Glutamatergic neuron (in vitro differentiated cells): ENCODE measurements at places on chromosomes 12 and 14.

GRCh38 chr12:66352197-66352596 is 49.9 kb downstream of the HELB start:
- DNase-seq = peak; percentile 69

GRCh38 chr12:87405918-87406317 is 623.3 kb downstream of the C12orf50 start:
- DNase-seq = no peak

- DNase-seq = no peak
These were observed 14.7 kb downstream of the TMPO start for GRCh38 chr12:98530068-98530467.

DNA sequence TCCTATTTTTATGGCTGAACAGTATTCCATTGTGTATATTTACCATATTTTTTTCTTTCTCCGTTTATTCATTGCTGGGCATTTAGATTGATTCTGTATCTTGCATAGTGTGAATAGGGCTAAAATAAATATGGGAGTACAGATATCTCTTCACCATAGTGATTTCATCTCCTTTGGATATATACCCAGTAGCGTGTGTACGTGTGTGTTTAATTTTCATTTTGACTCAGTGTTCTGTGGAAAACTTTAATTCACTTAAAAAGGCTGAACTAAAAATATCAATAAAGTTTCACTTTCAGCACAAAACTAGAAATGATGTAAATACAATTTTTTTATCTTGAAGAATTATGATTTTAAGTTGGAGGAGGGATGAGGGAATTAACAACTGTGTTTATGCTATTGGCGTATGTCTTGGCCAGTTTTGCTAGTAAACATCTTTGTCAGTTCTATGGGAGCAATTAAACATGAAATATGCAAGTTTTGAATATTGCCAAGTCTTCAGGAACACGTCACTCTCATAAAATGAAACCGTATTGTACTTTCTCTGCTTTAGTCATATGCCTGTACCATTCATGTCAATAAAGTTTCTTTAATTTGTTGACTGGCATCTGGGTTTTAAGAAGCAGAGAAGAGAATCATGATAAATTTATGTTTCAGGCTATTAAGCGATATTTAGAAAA is 99.8 kb downstream of the PTGER2 start:
- no peak for DNase-seq

GRCh38 chr12:111816065-111816615 is 25.9 kb upstream of the MAPKAPK5 start:
- no peak for DNase-seq

DNA sequence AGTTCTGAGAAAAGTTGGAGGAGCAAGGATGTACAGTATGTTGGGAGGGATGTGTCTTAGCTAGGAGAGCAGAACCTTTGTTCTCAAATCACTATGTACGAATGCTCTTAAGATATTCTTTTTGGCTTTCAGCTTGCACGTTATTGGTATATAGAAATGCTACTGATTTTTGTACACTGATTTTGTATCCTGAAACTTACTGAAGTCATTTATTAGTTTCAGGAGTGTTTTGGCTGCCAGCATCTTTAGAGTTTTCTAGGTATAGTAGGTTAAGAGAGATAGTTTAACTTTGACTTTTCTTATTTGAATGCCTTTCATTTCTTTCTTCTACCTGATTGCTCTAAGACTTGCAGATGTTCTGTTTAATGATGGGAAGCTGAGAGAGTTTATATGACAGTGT is 442.8 kb upstream of the FBXO33 start:
- DNase-seq = no peak

GRCh38 chr12:54949073-54949711 is 35.4 kb downstream of the TESPA1 start:
- DNase-seq = no peak

- no peak for DNase-seq
These were observed 1276.3 kb downstream of the TMEM121 start for GRCh38 chr14:106802413-106803364.

GRCh38 chr12:73514672-73515071 is 1023.0 kb upstream of the ATXN7L3B start:
- DNase-seq = no peak

GRCh38 chr12:92676710-92677109 is 26.1 kb upstream of the PLEKHG7 start:
- DNase-seq = no peak

DNA sequence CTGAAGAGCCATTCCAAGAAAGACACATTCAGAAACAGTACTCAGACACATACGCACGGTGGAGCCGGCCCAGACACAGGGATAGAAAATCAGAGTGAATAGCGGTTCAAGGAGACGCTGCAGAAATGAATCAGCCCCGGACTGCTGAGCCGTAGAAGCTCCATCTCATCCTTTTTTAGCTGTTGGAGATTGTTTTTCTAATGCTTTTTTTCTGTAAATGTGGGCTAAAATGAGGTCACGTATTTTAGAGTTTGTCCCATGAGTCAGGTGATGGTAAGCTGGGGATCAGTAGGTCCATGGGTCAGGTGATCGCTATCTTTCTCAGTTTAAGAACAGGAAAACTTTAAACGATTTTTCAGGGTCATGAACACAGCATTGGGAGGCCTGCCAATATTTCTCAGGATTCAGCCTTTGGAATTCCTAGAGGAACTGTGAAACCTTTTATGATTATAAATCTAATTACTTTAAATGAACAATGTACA is 202.4 kb downstream of the ITPR2 start:
- no peak for DNase-seq

DNA sequence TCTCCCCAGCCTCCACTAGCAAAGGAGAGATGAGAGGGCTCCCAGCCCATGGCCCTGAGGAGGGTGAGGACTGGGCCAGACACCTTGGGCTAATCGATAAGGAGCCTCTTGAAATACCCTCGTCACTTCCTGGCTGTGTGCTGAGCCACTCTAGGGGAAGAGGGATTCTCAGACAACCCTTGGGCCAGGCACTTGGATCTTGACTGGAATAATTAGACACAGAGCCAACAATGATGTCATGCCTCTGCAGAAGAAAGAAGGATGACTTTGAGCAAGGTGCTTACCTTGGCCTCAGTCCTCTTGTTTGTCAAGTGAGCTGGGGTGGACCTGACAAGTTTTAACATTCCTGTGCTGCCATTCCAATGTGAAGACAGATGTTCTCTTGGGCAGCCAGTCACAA is 83.1 kb downstream of the LRRC74A start:
- no peak for DNase-seq

GRCh38 chr14:68318828-68319227 is 474.0 kb downstream of the ZFP36L1 start:
- no peak for DNase-seq

- no peak for DNase-seq
These were observed 3.6 kb upstream of the FOS start for GRCh38 chr14:75274899-75275569.

GRCh38 chr14:90336985-90337384 is 5.2 kb upstream of the NRDE2 start:
- no peak for DNase-seq
